ENCODE measurements at places on chromosomes 12 and 14.

GRCh38 chr12:111773801-111774551 lies 7.2 kb downstream of the ALDH2 start:
- DNase-seq = peak; percentile 100

GRCh38 chr12:71439362-71439612 lies 311 bp upstream of the LGR5 start:
- no peak for DNase-seq

DNA sequence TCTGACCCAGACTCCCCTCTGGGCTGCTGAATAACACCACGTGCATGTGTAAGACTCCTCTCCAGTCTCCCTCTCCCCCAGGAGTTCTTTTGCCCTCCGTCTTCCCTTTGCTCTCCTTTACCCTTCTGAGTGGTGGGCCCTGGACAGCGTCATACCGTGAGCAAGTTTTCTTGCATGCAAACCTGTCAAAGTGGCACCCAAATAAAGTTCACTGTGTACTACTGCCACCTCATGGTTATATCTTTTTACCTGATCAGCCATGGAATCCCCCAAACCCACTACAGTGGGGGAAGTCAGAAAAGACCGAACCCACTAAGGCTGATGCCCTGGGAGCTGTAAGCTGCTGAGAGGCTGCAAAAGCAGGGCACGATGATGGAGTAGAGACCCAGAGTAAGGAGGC lies 131.1 kb upstream of the VRK1 start:
- DNase-seq = no peak

- no peak for DNase-seq
Measured at GRCh38 chr12:62540354-62540753, 73.7 kb downstream of the MON2 start.

DNA sequence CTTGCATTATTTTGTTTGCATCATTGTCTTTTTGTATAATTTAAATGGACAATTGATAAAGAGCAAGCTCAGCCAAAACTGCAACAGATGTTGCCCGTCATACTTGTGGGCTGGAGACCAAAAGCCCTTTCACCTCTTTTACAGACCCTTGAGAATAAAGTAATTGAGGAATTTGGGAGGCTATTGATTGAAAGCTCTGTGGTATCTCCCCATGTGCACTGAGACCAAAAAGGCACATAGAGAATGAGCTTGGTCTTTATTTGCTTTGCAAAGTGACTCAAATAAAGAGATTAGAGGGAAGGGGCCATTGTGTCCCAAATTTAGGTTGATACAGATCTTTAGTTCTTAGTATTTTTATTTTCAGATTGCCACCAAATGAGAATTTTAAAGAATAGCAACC lies 617.6 kb downstream of the TRHDE start:
- DNase-seq = no peak

- DNase-seq = no peak
Measured at GRCh38 chr12:118361092-118361404, 11.7 kb downstream of the TAOK3 start.

DNA sequence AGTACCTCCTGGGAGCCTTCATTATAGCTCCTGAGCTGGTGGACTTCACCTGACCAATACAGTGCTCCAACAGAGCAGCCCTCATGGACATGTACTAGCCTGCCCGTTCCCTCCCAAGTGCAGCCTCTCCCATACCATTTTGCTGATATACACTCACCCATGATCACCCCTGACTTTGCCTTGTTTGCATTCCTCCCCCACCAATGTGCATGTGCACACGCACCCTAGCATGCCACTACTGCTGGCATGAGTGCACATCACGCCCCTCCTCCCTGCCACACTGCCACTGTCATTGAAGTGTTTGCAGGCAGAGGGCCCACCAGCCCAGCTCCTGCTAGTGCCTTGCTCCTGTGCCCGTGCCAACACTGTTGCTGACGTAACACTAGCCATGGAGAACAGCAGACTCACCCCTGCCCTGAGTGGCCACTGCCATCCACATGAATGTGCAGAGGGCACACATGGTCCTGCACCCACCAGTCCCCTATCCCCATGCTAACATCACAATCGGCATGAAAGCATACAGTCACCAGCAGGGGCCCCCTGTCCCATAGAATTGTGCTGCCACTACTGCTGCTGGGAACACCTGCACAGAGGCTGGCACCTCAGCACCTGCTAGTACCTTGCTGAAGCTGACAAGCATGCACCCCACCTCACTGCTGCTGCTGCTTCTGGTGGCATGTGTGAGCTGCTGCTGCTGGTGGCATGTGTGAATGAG lies 110.3 kb downstream of the SINHCAF start:
- DNase-seq = no peak

All from fibroblast of villous mesenchyme (primary cell).